ENCODE measurements at places on chromosomes 3 and 15.

DNA sequence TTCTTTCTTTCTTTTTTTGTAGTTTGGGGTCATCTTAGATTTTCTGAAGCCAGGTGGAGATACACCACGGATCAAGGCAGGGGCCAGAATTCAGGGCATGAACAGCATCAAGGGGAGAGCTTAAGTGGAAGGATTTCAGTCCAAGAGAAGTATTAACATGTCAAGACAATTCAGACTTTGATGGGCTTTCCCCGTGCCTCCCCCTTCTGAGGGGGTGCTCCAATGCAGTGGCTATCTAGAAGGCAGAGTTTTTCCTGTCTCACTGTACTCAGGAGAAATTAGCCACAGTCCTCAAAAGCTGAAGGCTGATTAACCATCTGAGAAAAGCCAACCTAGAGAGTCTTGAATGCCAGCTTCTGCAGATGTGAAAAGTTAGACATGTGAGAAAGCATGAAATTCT lies 127.3 kb downstream of the TGFBR2 start:
- H3K4me1 ChIP-seq, result no peaks in the 10 kb centered on the region
- H3K36me3 ChIP-seq, result no peaks in the 10 kb centered on the region
- no peak for DNase-seq
- no peak overlapping the region for H3K27ac ChIP-seq
- H3K27me3 ChIP-seq, result no peaks in the 10 kb centered on the region

DNA sequence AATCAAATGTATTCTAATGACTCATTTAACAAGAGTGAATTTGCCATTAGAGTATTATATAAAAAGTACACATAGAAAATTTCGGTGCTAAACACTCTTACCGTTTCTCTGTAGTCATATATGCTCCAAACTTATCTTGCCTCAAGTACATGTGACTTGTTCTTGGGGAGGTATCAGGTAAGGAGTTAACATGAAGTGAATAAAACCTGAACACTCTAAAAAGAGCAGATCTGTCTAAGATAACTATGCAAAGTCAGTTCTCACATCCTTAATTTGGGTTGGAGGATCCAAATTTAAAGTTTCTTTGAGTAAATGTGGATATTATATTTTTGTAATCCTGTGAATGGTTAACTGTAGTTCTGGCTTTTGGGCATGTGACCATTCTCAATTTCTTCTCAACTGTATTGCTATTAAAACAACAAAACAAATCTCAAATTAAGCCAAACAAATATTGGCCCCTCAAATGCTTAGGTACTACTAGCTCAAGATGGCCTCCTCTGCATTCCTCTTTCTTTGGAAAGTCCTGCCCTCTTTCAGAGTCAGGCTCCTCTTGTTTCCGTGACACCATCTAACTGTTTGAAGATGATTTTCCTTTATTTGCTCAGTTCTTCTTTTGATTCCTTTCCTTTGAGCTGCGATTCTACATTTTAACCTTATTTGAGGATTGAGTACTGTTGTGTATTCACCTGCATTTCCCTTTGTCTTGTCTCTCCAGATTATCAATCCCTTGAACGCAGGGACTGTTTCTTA lies 4.2 kb downstream of the EDEM1 start:
- H3K4me3 ChIP-seq, result no peak overlapping the region
- no peaks in the 10 kb centered on the region for H3K36me3 ChIP-seq
- peaks cover 81% of the 10 kb centered on the region for H3K4me1 ChIP-seq
- H3K27ac ChIP-seq, result no peak overlapping the region

DNA sequence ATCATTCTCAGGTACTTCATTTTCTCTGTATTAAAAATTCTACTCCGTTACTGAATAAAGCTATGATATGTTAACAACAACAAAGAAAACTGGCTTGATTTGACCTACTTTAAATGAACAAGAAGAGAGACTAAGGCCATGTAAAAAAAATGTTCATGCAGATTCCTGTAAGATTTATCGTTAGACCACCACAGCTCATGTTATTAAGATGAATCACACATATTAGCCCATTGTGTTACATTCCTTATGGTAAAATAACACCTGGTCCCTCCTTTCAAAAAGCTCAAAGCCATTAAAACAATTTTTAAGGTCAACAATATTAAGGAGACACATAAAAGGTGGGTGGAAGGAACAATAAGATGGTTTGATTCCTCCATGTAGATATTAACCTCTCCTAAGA lies 6.3 kb downstream of the THOC7 start:
- no peak for DNase-seq
- H3K4me3 ChIP-seq, result no peak overlapping the region
- no peak overlapping the region for H3K27ac ChIP-seq

- no peak overlapping the region for H3K27ac ChIP-seq
- no peak overlapping the region for H3K4me3 ChIP-seq
- no peaks in the 10 kb centered on the region for H3K27me3 ChIP-seq
- no peak for DNase-seq
Observed at GRCh38 chr3:32428092-32429068, 36.7 kb downstream of the CMTM7 start.

DNA sequence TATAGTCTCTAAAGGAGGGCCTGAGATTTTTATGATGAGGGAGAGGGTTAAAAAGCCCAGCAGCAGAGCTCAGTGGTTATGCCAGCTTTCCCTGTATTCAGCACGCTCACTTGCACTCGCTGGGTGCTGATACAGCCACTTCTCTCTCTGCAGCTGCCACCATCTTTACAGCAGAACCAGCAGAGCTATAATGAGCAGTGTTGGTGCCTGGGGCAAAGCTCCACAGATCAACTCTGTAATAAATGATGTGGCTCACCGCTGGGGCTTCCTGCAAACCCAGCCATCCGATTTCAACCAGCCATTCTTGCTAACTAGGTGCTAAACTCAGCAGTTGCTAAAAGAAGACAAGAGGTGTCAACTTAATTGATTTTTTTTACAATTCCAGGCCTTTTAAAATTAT lies 48.0 kb downstream of the ARNT2 start:
- peaks cover 9% of the 10 kb centered on the region for H3K4me1 ChIP-seq
- H3K36me3 ChIP-seq, result no peaks in the 10 kb centered on the region
- no peak overlapping the region for H3K4me3 ChIP-seq
- DNase-seq, result no peak
- no peak overlapping the region for H3K27ac ChIP-seq

DNA sequence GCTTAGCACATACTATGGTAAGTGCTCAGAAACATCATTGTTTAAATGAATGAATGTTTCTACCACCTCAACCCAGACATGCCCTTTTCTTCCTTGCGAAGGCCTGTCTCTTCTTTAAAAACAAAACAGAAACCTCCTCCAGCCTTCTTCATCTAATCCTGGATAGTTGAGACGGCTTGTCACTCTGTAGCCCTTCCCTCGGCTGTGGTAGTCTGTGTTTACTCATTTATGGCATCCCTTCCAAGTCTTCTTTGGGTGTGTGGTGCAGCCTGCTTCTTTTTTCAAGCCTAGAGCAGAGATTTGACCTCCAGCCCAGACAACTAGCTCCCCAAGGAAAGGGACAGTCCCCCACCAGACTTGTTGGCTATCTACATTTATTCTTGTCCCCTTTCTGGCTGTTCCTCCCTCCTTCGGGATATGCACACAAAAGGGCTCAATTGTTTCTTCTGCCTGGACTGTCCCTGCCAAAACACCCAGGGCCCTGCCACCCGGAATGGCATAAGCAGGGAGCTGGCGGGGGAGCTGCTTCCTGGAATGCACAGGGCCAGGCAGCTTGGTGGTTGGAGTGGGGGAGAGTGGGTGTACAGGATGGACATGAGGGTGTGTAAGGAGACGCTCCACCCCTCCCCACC lies 67.8 kb downstream of the ITGA11 start:
- H3K27ac ChIP-seq, result peak overlapping the region; percentile 7
- H3K36me3 ChIP-seq, result no peaks in the 10 kb centered on the region
- no peaks in the 10 kb centered on the region for H3K27me3 ChIP-seq

DNA sequence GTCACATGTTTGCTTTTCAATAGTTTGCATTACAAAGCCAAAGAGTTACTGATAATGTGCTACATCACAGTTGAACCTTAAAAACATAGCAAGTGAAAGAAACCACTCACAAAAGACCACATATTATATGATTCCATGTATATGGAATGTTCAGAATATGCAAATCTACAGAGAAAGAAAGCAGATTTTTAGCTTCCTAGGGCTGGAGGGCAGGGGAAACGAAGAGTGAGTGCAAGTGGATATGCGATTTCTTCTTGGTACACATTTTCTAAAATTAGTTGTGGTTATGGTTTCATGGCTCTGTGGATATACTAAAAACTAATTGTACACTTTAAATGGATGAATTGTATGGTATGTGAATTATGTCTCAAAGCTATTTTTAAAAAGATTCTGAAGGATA lies 4.0 kb upstream of the GBE1 start:
- no peak overlapping the region for H3K27ac ChIP-seq
- DNase-seq, result no peak
- H3K4me3 ChIP-seq, result no peak overlapping the region
- H3K27me3 ChIP-seq, result no peaks in the 10 kb centered on the region
- no peaks in the 10 kb centered on the region for H3K36me3 ChIP-seq

GRCh38 chr3:5014391-5014790 lies 35.2 kb downstream of the BHLHE40 start:
- no peak overlapping the region for H3K4me3 ChIP-seq
- H3K27me3 ChIP-seq, result no peaks in the 10 kb centered on the region
- peak overlapping the region; percentile 31 for H3K27ac ChIP-seq
- no peak for DNase-seq
- peaks cover 62% of the 10 kb centered on the region for H3K4me1 ChIP-seq

DNA sequence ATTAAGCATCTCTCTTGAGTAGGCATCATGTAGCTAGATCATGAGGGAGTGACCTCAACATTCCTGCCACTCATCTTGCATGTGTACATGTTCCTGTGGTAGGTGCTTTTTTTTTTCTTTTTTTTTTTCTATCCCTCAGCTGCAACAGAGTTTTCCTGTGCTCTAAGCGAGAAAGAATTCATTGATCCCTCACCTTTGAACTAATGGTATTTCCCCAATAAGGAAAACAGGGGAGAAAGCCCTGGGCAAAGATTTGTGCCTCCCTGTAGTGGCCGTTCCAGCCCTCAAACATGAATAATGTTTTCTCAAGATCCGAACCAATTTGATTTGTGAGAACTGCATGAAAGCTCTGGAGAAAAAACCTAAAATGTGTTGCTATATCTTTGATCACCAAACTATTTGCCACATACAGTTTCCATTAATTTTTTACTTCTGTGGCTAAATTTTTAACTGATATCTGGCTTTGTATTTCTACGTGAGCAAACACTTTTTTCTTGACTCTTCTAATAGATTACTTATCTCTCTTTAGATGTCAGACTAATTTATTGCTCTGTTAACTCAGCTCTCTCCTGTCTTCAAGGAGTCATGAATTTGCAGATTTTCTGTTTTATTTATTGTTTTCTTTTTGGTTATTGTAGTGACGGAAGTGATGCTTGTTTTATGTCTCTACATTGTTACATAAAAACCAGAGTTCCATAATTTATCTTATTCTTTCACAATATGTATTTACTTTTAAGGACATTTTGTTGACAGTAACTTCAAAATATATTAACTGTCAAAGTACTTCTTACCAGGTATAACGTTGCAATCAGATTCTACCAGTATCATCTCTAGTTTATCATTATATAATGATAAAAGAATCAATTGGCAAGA lies 1396.5 kb downstream of the OTOL1 start:
- H3K27me3 ChIP-seq, result no peaks in the 10 kb centered on the region
- no peaks in the 10 kb centered on the region for H3K36me3 ChIP-seq
- no peak overlapping the region for H3K4me3 ChIP-seq
- DNase-seq, result no peak
- H3K4me1 ChIP-seq, result no peaks in the 10 kb centered on the region

GRCh38 chr3:111737047-111737705 lies 121.9 kb upstream of the PHLDB2 start:
- no peak overlapping the region for H3K4me3 ChIP-seq
- no peaks in the 10 kb centered on the region for H3K27me3 ChIP-seq
- H3K36me3 ChIP-seq, result no peaks in the 10 kb centered on the region
- H3K27ac ChIP-seq, result peak overlapping the region; percentile 64
- DNase-seq, result no peak

DNA sequence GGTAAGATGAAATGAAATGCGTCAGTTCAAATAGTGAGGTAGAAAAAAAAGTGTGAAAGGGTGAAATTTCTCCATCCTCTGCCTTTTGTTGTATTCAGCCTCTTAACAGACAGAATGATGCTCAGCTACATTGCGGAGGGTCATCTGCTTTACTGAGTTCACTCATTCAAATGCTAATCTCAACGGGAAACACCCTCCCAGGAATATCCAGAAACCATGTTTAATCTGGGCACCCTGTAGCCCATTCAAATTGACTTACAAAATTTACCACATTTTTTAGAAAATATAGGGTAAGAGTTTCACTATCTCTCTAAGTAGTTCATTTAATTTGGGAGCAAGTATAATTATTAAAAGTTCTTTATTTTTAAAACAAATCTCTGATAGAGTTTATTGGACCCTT lies 42.9 kb downstream of the C3orf38 start:
- H3K4me1 ChIP-seq, result no peaks in the 10 kb centered on the region
- no peak for DNase-seq
- H3K27me3 ChIP-seq, result no peaks in the 10 kb centered on the region

DNA sequence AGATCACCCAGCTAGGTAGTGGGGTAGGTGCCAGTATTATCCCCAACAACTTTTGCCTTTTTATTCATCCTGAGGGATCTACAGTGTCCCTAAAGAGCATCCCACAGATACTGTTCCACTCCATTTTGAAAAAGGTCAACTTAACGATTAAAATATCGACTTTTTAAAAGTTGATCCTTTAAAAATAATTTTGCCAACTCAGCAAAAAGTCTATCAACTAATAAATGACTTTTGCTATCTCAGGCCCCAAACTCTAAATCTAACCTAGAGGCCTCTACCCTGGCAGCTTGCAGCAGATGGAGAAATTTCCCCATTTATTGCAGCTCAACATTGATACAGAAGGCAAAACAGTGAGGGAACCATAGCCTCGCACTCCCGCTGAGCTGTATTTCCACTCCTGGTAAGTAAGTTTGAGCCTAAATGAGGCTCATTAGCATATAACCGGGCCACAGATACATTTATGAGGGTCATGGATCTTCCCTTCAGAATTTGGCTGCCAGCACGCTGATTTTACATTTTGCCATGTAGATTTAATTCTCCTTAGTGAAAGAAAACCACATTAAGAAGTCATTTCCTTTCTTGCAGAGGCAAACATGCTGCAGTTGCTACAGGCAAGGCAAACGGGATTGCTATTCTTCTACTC lies 704.1 kb upstream of the CFAP20DC start:
- no peaks in the 10 kb centered on the region for H3K27me3 ChIP-seq
- H3K4me3 ChIP-seq, result no peak overlapping the region

- DNase-seq, result no peak
- no peak overlapping the region for H3K4me3 ChIP-seq
- H3K27me3 ChIP-seq, result no peaks in the 10 kb centered on the region
- H3K27ac ChIP-seq, result no peak overlapping the region
- H3K36me3 ChIP-seq, result no peaks in the 10 kb centered on the region
Observed at GRCh38 chr3:158863247-158863646, 61.4 kb downstream of the MFSD1 start.

DNA sequence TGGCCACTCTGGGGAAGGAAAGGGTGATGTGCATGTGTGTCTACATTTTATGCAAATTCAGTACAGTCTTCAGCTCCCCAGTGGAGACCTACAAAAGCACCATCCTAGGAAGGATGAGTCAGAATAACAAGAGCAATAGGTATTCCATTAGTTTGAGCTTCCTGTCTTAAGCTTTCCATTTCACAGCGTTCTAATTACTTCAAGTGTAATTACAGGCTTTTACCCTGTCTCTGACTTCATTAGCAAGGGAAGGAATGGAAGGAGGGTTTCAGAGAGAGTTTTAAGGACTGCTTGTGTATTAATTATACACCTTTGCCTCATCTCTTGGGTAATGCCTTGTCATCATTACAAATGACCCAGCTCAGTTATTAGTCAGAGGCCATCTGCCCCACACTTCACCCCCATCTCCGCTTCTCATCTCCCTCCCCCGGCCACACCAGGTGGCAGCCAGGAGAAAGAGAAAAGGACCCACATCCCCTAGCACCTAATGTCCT lies 202.8 kb upstream of the MRPL3 start:
- no peaks in the 10 kb centered on the region for H3K4me1 ChIP-seq
- no peaks in the 10 kb centered on the region for H3K36me3 ChIP-seq
- DNase-seq, result no peak
- H3K27me3 ChIP-seq, result no peaks in the 10 kb centered on the region
- H3K27ac ChIP-seq, result no peak overlapping the region
